ENCODE measurements at places on chromosomes 3 and 15.

GRCh38 chr3:18179521-18179920 is 245.6 kb downstream of the SATB1 start:
- peak; percentile 15 for DNase-seq

GRCh38 chr15:82012908-82013307 is 32.9 kb downstream of the MEX3B start:
- DNase-seq: no peak

- no peak for DNase-seq
Measured at GRCh38 chr3:133962849-133963248, 66.9 kb downstream of the SLCO2A1 start.

GRCh38 chr3:141553055-141553454 is 66.2 kb downstream of the RASA2 start:
- no peak for DNase-seq

DNA sequence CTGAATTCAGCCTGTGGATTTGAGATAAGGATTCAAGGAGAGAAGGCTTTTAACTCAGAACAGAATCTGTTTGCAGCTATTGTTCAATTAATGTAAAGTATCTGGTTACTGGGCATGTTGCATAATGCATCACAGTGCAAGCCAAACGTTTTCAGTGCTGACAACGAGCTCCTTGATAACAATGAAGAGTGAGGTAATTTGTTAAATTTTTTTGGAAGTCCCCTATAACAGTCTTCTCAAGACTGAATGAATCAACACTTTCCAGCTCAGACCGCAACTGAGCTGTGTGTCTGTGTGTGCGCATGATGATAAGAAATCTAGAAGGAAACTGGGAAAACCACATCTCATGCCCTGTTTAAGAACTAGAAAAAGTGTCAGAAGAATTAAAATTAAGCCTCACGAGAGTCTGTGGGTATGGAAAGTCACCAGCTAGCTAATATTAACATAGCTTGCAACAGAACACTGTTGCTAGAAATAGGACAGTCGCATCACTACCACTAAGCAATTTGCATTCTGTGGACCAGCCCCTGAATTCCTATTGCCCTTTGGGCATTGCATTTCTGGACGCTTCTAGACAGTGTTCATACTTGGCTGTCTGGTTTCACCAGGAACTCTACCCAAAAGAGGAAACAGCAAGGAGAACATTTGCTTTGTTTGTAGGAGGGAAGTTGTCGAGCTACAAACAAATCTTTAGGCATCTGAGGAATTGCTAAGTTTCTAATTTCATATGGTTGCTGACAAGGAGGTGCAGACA is 43.7 kb upstream of the ATP2C1 start:
- DNase-seq: no peak

- DNase-seq: no peak
Measured at GRCh38 chr3:141392897-141393734, 24.8 kb downstream of the ZBTB38 start.

- DNase-seq: no peak
Measured at GRCh38 chr3:58246148-58247047, 8.8 kb downstream of the ABHD6 start.

GRCh38 chr3:130711565-130712324 is 34.9 kb downstream of the PIK3R4 start:
- no peak for DNase-seq

DNA sequence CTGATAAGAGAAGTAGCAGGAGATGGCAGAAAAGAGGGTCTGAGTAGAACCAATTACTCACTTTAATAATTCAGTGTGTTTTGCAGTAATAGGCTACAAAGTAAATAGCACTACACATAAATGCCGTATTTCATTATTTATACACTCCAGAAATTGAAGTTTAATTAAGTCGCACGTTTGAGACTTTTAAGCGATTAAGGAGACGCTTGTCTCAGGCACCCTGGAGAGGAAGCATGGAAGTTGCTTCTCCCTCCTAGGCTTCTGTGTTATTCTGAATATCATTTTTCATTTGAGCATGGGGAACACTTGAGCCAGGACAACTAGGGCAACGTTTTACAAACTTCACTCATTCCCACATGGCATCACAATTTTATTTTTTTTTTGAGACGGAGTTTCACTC is 12.2 kb downstream of the GXYLT2 start:
- no peak for DNase-seq

DNA sequence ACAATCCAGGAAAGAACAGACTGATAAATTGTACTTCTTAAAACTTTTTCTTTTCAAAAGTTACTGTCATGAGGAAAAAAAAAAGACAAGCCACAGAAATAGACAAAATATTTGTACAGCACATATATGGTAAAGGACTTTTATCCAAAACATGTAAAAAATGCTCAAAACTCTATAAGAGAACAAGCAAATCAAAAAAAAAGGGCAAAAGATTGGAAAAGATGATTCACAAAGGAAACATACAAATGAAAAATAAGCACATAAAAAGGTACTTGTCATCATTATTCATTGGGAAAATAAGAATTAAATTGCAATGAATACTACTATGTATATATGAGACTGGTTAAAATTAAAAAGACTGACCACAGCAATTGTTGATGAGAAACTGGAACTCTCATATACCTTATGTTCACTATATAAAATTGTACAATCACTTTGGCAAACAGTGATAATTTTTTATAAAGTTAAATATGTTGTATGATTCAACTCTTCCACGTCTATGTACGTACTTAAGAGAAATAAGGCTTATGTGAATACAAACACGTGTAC is 39.7 kb downstream of the DIPK2A start:
- no peak for DNase-seq

GRCh38 chr3:39593341-39593740 is 125.9 kb downstream of the MOBP start:
- DNase-seq: no peak

DNA sequence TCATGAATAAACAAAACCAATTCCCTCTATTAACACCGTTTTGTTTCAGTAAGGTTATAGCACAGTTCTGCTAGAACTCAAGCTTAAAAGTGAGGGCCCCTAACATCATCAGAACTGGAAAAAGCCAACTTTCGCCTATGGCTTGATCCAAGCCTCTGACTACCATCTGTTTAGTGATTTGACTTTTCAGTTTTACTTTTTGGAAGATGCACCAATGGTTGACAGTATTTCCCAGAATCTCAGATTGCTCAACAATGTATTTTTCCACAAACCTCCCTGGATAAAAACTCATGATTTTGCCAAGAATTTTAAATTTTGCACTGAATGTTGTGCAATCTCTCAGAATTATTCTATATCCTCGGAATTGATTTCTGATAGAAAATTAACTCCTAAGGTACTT is 190.7 kb downstream of the LSAMP start:
- DNase-seq: no peak

- DNase-seq: no peak
Measured at GRCh38 chr15:42032376-42033213, 11.8 kb upstream of the PLA2G4E start.

- DNase-seq: no peak
Measured at GRCh38 chr3:196620161-196620604, 19.3 kb upstream of the NRROS start.

DNA sequence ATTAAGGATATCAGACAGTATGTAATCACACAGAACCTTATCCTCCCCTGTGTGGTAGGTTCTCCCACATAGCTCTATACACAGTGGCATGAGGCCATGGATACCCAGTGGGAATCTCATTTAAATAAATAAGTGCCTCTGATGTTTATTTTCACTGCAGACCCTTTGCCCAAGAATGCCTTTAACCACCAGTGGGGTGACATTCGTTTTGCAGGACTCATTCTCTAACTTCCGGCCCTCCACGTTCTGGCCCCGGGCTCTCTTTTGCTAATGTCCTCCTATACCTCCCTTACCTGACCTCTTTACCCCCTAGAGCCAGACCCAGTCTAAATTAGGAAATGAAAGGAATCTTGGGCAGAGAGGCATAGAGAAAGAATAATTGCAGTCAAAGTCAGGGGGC is 8.3 kb downstream of the CCDC80 start:
- DNase-seq: peak; percentile 36

- DNase-seq: no peak
Measured at GRCh38 chr3:88009066-88009465, 49.7 kb downstream of the CGGBP1 start.

GRCh38 chr15:64324165-64324877 is 31.7 kb downstream of the CSNK1G1 start:
- no peak for DNase-seq

- DNase-seq: no peak
Measured at GRCh38 chr3:144771381-144771870, 799.8 kb downstream of the DIPK2A start.

- DNase-seq: no peak
Measured at GRCh38 chr3:24037971-24038370, 92.9 kb downstream of the NR1D2 start.

DNA sequence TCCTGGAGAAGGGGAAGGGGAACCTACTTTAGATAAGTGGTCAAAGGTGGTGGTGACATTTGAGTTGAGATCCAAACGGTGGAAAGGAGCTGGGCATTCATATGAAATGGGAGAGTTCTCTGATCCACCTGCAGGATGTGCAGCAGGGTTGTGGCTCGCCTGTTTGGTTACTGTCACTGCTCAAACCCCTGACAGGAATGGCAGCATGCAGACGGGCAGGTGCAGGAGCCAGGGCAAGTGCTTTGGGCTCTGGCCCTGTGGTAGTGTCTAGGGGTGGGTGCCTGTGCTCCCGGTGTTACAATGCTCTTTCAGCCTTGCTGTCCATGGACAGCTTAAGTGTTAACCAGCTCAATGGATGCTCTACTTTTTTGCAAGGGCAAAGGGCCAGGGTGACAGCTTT is 18.5 kb downstream of the PAQR9 start:
- no peak for DNase-seq

- DNase-seq: no peak
Measured at GRCh38 chr3:46924921-46925584, 47.5 kb downstream of the PTH1R start.

- no peak for DNase-seq
Measured at GRCh38 chr15:30990036-30990435, 1.4 kb downstream of the MTMR10 start.

DNA sequence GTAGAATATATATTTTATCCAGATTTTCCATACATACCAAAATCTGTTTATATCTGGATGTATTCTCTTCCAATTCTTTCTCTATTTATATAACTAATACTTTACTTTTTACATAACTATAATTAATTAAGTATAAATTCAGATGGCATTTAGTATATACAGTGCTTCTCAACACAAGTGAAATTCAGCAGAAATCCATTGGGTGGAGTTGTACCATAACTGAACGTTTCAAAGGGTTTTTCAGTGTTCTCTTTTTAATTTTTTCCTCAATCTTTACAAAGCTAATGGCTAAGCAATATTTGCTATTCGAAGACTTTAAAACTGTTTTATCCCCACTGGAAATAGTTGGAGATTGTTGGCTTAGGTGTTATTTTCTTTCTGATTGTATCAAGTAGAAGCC is 13.9 kb upstream of the ZBBX start:
- no peak for DNase-seq

DNA sequence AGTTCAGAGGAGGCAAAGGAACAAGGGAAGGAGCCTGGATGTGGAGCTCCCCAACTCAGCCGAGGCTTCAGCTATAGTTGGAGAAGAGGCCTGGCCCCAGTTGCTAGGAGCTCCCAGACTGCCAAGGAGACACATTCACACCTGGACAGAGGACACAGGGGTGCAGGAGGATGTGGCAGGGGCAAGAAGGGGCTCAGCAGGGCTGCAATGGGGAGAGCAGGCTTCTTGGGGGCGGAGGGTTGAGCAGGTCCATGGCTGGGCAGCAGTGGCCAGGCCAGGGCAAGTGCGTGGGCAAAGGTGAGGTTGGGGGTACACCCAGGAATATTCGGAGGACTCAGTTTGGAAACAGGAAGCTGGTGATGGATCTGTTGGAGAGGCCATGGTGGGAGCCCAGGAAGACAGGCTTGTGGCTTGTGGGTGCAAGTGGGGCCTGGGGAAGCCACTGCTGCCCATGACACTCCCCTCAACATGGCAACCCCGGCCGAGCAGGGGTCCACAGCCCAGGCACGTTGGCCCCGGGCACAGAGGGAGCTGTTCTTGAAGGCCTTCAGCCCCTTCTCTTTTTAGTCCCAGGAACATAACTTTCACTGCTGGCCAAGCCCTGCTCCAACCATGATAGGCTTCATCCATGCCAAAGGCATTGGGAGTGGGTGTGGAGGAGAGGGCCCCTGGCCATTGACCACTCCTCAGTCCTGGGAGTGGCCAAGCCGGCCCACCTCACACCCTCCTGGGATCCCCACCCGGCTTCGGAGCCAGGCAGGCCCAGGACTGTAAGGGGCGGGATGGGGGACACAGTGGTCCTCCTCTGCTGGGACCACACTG is 33.3 kb downstream of the TSPAN3 start:
- DNase-seq: no peak

DNA sequence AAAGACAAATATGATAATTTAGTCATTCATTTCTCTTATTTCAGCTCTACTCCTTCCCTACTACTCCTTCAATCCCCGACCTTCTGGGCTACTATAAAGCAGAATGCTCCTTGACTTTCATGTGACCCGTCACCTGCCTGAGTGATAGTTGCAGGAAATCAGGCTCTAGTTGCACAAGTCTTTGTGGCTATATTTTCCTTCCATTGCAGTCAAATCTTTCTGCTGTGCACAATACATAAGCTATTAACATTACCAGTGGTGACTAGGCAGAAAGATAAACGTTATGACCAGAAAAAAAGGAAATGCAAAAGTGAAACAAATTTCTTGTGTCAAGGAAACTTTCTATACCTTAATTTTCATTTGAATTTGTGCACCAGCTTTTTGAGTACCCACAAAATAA is 2.3 kb downstream of the SUCNR1 start:
- no peak for DNase-seq

DNA sequence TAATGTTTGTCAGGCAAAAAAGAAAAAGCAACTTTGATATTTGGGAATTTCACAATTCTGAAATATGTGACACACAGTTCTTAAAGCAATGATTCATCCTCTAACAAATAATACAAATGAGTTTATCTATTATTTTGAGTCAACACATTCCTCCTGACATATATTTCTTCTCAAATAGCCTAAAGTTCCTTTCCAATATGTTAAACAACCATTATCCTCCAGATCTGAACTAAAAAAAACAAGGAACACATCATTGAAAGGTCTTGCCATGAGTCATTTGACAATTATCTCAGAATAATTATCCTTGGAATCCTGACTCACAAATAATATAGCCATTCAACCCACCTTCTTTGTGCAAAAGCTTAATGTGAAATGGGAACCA is 208.7 kb upstream of the CDIN1 start:
- no peak for DNase-seq

DNA sequence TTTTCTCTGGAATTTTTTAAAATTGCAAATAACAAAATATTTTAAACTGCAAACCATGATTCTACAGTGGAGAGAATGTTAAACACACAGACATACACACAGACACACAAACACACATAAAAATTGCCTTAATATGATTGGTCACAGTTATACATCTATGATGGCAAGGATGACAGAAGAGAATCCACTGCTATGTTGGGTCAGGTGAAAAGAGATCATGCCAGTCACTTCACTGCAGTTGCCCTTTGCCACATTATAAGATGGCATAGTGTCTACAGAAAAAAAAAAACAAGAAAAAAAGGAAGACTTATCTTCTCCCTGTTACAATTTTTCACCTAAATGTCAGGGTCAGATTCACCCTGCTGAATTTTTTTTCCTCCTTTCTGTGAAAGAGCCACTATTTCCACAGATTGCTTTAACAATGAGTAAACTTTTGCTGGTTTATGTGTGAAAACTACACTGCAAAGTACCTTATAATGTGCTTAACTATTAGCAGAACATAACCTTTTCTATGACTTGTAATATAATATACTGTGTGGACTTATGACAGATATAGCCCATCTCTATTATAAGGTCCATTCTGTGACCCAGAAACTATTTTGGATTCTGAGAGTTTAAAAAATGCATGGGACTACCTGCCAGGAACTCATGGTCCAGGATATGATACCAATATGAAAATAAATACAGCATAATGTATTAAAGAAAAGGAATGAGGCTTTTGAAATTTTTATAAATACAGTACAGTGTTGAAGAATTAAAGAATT is 111.9 kb downstream of the RBMS3 start:
- no peak for DNase-seq
